ENCODE measurements at places on chromosomes 7 and 10.

GRCh38 chr10:88080213-88080612, 216.8 kb downstream of the PTEN start:
- no peak for DNase-seq

DNA sequence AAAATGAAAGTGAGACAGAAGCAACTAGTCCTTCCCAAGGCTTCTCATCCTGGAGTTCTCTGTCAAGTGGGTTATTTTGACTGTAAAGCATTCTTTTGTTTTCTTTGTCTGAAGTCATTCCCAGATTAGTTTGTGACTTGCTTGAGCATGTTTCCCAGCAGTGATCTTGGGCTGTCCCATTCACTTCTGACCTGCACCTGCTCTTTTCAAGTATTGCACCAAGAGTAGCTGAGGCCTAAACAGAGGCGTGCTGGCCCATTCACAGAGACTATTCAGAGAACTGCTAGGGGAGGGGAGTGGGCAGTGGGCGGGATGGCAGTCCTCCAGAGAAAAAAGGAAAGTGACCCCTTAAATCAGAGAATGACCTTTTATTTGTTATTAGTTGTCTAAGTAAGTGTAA, 61.3 kb downstream of the CACNA2D1 start:
- no peak for DNase-seq

DNA sequence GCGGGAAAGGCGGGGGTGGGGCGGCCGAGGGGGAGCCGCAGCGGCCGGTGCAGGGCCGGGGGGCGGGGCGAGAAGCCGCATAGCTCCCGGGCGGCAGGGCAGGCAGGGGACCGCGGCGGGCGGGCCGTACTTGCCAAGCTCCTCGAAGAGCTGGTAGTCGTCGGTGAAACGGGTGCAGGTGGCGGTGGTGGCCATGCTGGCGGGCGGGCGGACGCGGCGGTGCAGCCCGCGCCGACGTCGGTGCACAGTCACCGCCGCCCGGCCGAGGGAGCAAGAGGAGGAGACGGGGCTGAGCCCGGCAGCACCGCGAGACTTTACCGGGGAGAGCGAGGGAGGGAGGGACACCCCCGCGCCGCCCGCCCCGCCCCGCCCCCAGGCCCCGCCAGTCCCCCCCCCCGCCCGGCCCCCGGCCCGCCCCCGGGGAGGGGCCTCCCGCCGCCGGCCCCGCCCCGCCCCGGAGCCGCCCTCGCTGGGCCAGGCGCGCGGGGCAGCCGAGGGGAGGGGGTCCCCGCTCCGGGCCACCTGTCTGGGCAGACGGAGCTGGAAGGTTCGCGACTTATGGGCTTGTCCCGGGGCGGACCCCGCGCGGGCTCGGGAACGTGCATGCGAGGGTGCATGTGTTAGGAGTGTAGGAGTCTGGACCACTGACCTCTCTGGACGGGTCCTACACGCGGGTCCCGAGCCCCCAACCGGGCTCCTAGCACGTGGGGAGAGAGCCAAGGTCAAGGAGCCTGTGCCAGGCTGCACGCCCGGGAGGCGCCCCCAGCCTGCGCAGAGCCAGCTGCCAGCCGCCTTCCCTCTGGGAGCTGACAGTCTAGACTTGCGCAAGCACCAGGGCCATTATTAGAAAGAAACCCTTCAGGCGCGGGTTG, at the start of gene CAMK2G:
Gene CAMK2G (minus strand): TSS at position 289 of the 872 bp plus-strand sequence. CDS start 94 bp downstream, at position 195.
- peak; percentile 86 for DNase-seq

DNA sequence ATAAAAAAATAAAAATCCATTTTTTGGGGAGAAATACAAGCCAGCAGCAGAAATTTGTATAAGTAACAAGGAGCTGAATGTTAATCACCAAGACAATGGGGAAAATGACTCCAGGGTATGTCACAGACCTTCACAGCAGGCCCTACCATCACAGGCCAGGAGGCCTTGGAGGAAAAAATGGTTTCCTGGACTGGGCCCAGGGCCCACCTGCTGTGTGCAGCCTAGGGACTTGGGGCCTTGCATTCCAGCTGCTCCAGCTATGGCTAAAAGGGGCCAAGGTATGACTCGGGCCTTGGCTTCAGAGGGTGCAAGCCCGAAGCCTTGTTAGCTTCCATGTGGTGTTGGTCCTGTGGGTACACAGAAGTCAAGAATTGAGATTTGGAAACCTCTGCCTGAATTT, 126.3 kb downstream of the DGKB start:
- no peak for DNase-seq

GRCh38 chr7:25947669-25948516, 204.1 kb upstream of the NFE2L3 start:
- DNase-seq, result no peak

GRCh38 chr7:41063116-41063515, 639.8 kb downstream of the INHBA start:
- no peak for DNase-seq

- no peak for DNase-seq
These were observed 5.8 kb downstream of the TAS2R39 start for GRCh38 chr7:143188994-143189393.

GRCh38 chr7:23369695-23370404, 70.7 kb downstream of the MALSU1 start:
- DNase-seq, result no peak
